ENCODE measurements at places on chromosomes 4 and X. TPM values are rescaled to one million over a fixed set of nuclear protein-coding genes. Genes with fewer than 3 reads are reported as not detected.

DNA sequence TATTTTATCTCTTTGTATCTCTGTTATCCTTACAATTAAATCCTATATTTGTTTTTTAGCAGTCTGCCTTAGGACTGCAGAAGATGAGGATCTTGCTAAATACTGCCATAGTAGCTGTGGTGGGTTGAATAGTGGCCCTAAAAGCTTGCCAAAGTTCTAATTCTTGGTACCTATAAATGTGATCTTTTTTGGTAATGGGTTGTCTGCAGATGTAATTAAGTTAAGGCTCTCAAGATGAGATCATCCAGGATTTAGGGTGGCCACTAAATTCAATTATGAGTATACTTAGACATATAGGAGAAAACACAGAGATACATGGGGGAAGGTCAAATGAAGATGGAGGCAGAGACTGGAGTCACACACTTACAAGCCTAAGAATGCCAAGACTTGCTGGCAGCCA, 1753.7 kb downstream of the RPA4 start:
- H3K27ac ChIP-seq: no peak overlapping the region
- no peak for DNase-seq
- H3K27me3 ChIP-seq: no peaks in the 10 kb centered on the region
- H3K36me3 ChIP-seq: no peaks in the 10 kb centered on the region

The TMEM184C gene
- 52.1 TPM for total RNA-seq

The CT45A10 gene
- total RNA-seq: not detected

GRCh38 chr4:183348136-183348535, 25.9 kb upstream of the CLDN24 start:
- DNase-seq: no peak
- H3K27me3 ChIP-seq: peaks cover under 1% of the 10 kb centered on the region
- H3K4me3 ChIP-seq: no peak overlapping the region
- H3K36me3 ChIP-seq: no peaks in the 10 kb centered on the region

The TEX13D gene
- not detected for total RNA-seq

DNA sequence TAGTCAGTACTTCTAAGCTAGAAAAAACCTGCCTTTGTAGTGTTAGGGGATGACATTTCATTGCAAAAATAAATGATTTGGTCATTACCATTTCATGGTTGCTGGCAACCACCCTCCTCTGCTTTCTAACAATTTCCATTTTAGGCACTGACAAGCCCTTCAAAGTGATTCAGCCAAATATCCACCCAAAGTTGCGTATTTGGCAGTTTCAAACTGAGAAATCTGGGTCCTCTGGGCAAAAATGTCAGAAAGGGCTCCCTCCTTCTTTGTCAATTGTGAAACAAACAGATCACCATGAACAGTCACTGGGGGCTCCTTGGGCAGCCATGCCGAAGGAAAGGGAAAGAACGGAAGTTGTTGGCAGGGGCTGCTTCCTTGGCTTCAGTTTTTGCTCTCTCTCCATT, 33.0 kb downstream of the PLAC1 start:
- peaks cover 2% of the 10 kb centered on the region for H3K27me3 ChIP-seq
- H3K4me1 ChIP-seq: no peaks in the 10 kb centered on the region
- H3K36me3 ChIP-seq: no peaks in the 10 kb centered on the region

- H3K4me3 ChIP-seq: no peak overlapping the region
- DNase-seq: no peak
- H3K4me1 ChIP-seq: no peaks in the 10 kb centered on the region
These were observed 999.4 kb downstream of the GLUD2 start for GRCh38 chrX:122046815-122047214.

GRCh38 chr4:24686866-24687692, 102.7 kb upstream of the DHX15 start:
- no peaks in the 10 kb centered on the region for H3K4me1 ChIP-seq
- H3K4me3 ChIP-seq: no peak overlapping the region
- H3K27ac ChIP-seq: no peak overlapping the region

- no peaks in the 10 kb centered on the region for H3K36me3 ChIP-seq
- DNase-seq: no peak
- H3K27me3 ChIP-seq: no peaks in the 10 kb centered on the region
- H3K4me3 ChIP-seq: no peak overlapping the region
- no peak overlapping the region for H3K27ac ChIP-seq
- no peaks in the 10 kb centered on the region for H3K4me1 ChIP-seq
These were observed 1003.1 kb downstream of the FSTL5 start for GRCh38 chr4:161160718-161161117.
